ENCODE measurements at places on chromosomes 7 and 10.

GRCh38 chr7:148699782-148700629 lies 1.3 kb downstream of the CUL1 start:
- no peak for DNase-seq

GRCh38 chr10:132443983-132444876 lies 47.2 kb downstream of the PWWP2B start:
- DNase-seq = peak; percentile 48

- DNase-seq = no peak
Observed at GRCh38 chr10:97921581-97922021, 72.0 kb downstream of the GOLGA7B start.

DNA sequence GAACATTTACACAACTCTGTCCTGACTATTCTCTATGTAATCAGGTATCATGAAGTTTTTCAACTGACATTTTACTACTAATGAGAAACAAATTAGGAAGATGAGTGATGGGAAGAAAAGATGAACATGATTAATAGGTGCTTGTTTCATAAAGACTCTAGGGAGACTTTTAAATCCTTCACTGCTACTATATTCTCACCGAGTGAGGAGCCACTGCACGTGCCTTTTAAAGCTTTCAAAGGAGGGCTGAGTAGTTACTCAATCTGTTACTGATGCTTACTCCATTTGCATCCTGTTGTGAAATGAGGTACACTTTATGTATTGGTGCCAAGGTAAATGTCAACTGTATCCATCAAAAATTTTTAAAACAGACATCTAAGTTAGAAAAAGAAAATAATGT lies 1.3 kb upstream of the COMMD3 start:
- DNase-seq = no peak

GRCh38 chr10:107546284-107546683 lies 381.8 kb upstream of the SORCS1 start:
- DNase-seq = no peak
